ENCODE measurements at places on chromosomes 4 and X.

DNA sequence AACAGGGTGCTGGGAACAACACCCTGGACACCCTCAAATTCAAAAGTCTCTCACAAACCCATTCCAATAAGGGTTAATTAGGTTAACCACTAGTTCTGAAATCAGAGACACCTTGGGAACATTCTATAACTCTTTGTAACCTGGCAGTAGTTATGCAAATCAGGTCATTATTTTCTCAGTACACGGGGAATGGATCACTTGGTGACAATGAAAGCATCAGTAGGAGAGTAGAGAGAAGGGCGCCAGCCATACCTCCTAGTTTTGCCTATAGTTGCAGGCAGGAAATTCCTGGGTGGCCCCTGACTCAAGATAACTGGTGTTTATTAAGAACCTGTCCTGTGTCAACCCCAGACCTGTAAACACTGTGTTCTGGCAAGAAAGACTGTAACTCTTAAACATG, 2.5 kb downstream of the CCDC110 start:
- no peak for DNase-seq

GRCh38 chr4:48047896-48048295, 31.3 kb downstream of the NIPAL1 start:
- no peak for DNase-seq

DNA sequence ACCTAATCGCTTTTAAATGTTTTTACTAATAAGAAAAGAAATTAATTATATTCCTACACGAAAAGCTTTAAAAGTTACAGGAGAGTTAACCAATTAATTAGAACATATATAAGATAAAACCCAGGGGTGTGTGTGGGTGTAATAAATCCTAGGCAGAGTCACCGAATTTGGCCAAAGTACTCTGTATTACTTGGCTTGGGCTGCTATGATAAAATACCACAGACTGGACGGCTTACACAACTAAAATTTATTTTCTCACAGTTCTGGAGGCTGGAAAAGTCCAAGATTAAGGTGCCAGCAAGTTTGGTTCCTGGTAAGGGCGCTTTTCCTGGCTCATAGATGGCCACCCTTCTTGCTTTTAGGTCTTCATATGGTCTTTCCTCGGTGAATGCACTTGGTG, 10.4 kb downstream of the AWAT1 start:
- DNase-seq, result no peak

DNA sequence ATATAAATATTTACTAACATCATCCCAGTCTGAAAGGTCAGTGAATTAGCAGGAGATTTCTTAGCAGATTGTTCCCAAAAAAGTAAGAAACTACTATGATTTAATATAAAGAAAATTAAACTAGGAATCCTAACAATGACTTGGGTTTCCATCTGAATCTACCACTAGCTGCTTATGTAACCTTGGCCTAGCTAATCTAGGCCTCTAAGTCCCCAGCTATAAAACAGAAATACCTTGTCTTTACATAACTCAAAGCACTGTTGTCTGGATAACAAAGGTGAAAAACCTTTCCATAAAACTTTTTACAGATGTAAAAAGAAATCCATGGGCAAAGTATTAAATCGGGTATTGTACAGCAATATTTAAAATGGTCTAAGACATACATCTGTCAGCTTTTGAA, 3.0 kb downstream of the FBXL5 start:
- no peak for DNase-seq

DNA sequence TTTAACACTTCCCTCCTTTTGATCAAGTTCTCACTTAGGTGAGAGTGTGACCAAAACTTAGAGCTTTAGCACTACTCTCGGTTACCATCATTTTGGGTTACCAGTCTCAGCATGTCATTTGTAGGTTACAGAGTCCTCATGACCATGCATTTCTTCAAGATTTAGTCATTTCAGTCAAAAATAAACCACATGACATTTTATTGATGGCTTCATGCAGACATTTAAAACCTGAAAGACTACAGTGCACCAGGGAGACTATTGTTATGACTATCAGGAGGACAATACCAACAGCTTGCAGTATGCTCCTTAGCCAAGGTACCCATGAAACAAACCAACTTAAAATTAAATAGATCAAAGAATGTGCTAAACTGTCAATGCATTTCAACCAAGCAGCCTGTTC, 498.1 kb upstream of the FSTL5 start:
- DNase-seq, result no peak

DNA sequence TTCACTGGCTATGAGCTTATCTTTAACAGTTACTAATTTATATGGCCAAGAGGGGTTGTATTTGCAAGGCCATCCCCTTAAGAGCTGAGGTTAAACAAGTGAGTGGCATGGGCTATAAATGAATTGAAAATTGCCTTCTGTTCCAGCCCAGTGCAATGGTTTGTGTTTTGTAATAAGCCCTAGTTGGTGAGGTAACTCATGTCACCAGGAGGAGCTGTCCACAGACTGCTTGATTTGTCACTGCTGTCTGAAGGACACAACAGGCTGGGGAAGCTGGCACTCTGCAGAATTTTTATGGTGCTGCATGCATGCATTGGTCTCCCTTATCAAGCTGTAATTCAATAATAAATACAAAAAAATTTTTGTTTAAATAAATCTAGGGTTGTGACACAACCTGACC, 223.8 kb downstream of the IL1RAPL2 start:
- no peak for DNase-seq

Data from HFFc6 (cell line).